ENCODE measurements at places on chromosomes 3 and 15.

GRCh38 chr3:149251186-149251585, 29.6 kb upstream of the CP start:
- H3K27ac ChIP-seq = no peak overlapping the region
- H3K27me3 ChIP-seq = no peaks in the 10 kb centered on the region
- peaks cover 21% of the 10 kb centered on the region for H3K4me1 ChIP-seq
- DNase-seq = no peak
- no peaks in the 10 kb centered on the region for H3K36me3 ChIP-seq
- H3K4me3 ChIP-seq = no peak overlapping the region

DNA sequence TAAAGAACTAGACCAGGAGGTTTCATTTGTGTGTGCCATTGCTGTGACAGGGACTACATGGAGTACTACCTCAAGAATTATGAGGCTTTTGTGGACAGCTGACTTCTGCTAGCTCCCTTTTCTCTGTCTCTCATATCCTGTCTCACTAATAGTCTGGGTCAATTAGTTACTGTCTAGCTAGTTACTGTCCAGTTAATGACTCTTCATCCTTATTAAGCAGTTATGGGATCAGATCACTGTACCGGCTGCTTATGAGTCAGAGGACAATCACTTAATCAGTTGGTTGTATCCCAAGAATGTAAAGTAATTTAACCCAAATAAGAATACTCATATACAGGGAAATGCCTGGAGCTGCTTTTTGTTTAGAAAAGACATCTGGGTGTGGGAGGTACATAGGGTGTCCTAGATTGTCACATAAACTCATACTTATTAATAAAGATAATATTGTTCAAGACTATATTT, 158.0 kb downstream of the CDIN1 start:
- H3K36me3 ChIP-seq = no peaks in the 10 kb centered on the region
- H3K27ac ChIP-seq = no peak overlapping the region
- no peak overlapping the region for H3K4me3 ChIP-seq
- no peaks in the 10 kb centered on the region for H3K27me3 ChIP-seq

GRCh38 chr3:184486614-184487013, 75.0 kb upstream of the EPHB3 start:
- peaks cover 17% of the 10 kb centered on the region for H3K4me1 ChIP-seq
- peaks cover 13% of the 10 kb centered on the region for H3K27me3 ChIP-seq
- DNase-seq = no peak
- H3K4me3 ChIP-seq = no peak overlapping the region

DNA sequence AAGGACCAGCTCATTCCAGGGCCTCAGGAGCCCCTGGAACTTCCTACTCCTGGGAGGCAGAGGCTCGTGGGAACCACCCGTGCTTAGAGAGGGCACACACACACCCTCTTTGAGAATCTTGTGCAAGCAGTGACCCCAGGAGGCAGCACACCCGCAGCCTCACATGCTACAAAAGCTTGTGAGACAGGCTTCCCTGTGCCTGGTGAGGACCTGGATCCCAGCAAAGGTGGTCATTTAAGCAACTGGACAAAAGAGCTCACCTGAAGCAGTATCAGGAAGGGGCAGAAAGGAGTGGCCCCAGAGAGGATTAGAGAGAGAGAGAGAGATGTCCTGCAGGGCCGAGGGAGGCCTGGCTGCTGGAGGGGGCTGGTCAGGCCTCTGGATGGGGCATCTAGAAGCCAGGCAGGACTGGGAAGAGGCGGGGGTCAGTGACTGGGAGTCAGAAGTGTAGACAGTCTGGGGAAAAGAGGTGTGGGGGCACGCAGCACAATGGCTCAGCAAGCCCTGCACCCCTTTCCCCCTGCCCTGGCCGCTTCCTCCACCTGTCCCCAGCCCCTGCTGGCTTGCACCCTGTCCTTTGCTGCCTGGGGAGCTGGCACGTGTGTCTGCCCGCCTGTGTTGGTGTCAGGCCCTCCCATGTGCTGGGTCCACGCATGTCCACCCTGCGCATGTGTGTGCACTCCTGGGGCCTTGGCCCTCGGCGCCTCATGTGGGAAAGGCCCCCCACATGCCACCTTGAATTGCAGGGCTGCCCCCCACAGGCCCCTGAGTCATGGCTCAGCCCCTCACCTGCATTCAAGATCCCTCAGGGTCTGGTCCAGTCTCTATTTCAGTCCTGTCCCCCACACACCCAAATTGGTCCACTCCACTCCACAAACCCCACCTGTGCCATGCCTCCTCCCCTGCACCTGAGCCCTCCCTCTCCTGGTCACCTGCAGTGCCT, 36.9 kb downstream of the TSPAN3 start:
- no peaks in the 10 kb centered on the region for H3K27me3 ChIP-seq
- peaks cover 3% of the 10 kb centered on the region for H3K4me1 ChIP-seq
- no peak overlapping the region for H3K4me3 ChIP-seq

- no peak for DNase-seq
- H3K27me3 ChIP-seq = peaks cover 27% of the 10 kb centered on the region
Observed at GRCh38 chr15:53196788-53197187, 406.7 kb upstream of the ONECUT1 start.

DNA sequence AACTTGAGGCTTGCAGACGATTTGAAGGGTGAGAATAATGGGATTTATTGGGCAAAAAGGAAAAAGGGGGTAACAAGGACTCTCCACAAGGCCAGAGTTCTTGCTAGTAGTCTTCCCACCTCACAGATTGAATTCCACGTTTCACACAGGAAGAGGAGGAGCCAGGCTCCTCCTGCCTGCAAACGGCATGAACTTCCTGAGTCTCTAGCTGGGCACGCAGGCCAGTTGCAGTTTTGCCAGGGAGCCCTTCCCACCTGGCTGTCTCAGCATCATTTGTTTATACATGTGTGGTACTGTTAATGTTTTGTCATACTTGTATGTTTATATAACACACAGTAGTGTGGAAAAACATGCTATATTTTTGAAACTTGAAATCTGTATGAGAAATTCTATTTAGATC, 155.0 kb downstream of the NLGN1 start:
- H3K4me1 ChIP-seq = no peaks in the 10 kb centered on the region
- H3K36me3 ChIP-seq = no peaks in the 10 kb centered on the region
- DNase-seq = no peak
- H3K27ac ChIP-seq = no peak overlapping the region
